Left ventricle myocardium inferior (tissue), 1 donor: ENCODE measurements at places on chromosomes 5 and 9. TPM values are rescaled to one million over a fixed set of nuclear protein-coding genes. Genes with fewer than 3 reads are reported as not detected.
A peak's percentile ranks its signal among the peaks of the same experiment; 100 is the strongest.

DNA sequence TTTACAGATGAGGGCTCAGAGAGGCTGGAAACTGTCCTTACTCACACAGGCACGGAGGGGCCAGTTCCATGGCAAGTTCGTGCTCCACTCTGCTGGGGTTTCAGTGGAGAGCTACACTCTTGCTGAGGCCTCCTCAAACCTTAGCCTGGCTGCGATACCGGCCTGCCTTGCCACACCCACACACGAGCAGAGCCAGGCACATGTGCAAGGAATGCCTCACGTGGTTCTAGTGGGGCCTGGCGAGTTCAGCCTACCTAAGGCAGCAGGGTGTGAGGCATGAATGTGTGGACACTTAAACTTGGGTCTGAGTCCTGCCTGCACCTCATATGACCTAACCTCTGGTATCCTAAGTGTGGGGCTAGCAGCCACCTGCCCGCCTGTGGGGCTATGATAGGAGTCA lies 21.5 kb upstream of the PRDM12 start:
- DNase-seq: no peak

DNA sequence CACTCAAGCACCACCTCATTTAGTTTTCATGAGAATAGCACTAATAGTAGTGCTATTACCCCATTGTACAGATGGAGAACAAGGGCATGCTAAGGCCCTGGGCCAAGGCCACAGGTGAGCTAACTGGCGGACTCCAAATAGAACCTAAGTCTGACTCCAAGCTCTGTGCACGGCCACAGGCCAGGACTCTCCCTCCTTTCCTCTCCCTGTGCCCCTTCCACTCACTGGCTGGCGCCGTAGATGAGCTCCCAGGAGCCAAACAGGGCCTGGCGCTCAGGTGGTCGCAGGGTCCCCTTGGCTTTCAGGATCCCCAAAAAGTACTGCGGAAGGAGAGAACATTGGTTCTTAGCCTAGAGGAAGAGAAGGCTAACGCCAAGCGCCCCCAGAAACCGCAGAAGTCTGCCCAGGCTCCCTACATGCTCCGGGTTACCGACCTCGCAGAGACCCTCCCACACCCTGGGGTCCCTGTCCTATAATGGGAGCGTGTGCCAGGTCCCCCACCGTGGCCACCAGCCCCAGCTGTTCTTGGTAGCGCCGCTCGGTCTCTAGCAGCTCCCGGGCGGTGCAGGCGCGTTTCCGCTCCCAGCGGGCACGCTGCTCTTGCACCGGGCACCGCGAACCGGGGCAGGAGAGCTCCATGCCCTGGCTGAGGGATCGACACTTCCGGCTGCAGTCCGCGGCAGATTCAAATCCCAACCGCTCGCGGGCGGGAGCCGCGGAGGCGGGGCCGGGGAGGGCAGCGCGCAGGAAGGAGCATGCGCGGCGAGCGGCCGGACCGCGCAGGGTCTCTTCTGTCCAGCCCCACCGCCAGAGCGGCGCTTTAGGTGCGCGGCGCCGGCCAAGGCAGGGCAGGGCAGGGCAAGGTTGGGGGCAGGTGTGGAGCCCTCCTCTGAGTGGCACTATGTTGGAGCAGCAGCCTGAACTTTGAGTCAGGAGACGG lies at the start of gene ARHGEF39:
Gene ARHGEF39, minus strand, starts transcription at position 665 of the 940 bp plus-strand sequence. Its CDS starts 26 bp downstream, at position 639.
- peak; percentile 80 for DNase-seq

- DNase-seq: no peak
These were observed 7.7 kb upstream of the ZCCHC10 start for GRCh38 chr5:133034064-133034463.

GRCh38 chr5:10315824-10316509 lies 8.3 kb upstream of the CMBL start:
- DNase-seq: no peak

GRCh38 chr9:88373045-88373444 lies 15.2 kb upstream of the SPIN1 start:
- no peak for DNase-seq

GRCh38 chr9:122370869-122371755 lies at the start of gene PTGS1:
Gene PTGS1 (plus strand): TSS chr9:122371024. CDS start chr9:122371085, 61 bp downstream.
- peak; percentile 61 for DNase-seq

DNA sequence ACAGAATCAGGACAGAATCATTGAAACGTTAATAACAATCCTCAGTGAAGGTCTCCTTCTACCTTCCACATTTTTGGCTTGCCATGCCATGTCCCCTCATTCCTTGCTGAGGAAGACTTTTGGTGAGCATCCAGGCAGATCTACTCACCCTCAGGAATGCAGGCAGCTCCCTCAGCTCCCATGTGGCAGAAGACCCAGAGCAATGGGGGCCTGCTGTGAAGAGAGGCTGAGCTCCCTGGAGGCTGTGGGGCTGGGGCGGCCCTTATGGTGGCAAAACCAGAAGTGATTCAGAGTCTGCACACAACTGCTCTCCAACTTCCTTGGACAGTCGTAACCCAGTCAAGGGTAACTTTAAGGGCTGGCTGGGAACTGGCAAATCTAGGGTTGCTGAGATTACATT lies 247.2 kb upstream of the EFNA5 start:
- no peak for DNase-seq

PPP1R26 gene
- 20.9 TPM for total RNA-seq

NOXA1 gene
- 2.0 TPM for total RNA-seq

F12 gene
- not detected for total RNA-seq
